Panc1 (cell line): ENCODE measurements at places on chromosomes 12 and 14.

DNA sequence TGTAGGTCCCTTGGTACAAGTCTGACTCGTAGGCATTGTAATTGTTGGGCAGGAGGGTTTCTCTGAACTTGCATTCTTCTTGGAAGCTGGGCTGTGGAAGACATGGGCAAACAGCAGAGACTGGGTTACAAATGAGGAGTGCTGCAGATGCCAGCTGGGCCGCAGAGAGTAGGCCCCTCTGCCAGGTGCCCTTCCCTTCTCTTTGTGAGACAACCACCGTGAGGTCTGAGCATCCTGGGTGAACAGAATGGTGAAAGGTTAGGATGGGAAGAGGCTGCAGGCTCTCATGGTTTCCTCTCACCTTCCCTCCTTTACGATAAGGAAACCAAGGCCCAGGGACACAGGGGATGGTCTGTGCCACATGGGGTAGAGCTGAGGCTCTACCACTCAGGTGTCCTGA lies 11.3 kb downstream of the FGF6 start:
- H3K4me3 ChIP-seq: no peak overlapping the region
- no peak overlapping the region for H3K27ac ChIP-seq
- H3K4me1 ChIP-seq: no peaks in the 10 kb centered on the region
- H3K27me3 ChIP-seq: no peaks in the 10 kb centered on the region
- H3K36me3 ChIP-seq: no peaks in the 10 kb centered on the region

GRCh38 chr14:52918486-52918885 lies 32.4 kb downstream of the FERMT2 start:
- no peak overlapping the region for H3K27ac ChIP-seq
- H3K27me3 ChIP-seq: no peaks in the 10 kb centered on the region
- peaks cover 18% of the 10 kb centered on the region for H3K4me1 ChIP-seq

DNA sequence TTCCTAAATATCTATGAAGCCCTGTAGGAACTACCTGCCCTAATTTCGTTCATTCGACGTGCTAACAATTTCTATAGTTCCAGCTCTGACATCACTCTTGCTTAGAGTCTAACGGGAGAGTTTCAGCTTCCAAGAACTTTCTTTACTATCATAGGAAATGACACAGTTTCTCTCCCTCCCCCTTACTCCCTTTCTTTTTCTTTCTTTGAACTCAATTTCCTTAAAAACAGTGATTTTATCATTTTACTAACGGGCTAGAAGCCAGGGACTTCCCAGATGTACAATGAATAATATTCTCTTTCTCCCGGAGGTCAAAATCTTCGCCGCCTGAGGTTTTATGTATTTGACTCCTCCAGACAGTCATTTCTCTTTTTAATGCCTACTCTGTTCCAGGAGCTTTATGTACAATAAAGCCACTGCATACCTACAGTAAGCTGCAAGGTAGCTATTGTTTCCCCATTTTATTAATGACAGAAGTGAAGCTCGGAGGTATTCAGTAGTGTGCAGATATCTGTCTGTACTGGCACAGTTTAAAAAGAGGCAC lies 15.7 kb downstream of the SMCO2 start:
- no peaks in the 10 kb centered on the region for H3K36me3 ChIP-seq
- no peaks in the 10 kb centered on the region for H3K27me3 ChIP-seq
- H3K4me1 ChIP-seq: peaks cover 9% of the 10 kb centered on the region
- no peak overlapping the region for H3K4me3 ChIP-seq
- peak overlapping the region; percentile 12 for H3K27ac ChIP-seq

DNA sequence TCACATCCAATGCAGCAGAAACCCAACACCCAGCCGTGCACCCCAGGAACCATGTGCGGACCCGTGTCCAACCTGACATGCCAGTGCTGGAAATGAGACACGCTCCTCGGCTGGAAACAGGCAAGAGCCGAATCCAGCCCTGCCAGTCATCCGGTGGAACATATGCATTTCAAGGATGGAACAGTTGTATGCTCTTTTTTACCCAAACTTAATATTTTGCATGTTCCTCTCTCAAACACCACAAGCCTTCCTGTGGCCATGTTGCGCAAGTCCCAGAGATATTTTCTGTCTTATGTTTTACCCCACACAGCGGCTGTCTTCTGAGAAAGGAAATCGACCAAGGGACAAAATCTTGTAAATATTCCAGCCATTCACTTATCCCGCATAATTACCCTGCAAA lies 196.9 kb downstream of the BCL11B start:
- H3K4me3 ChIP-seq: no peak overlapping the region
- no peaks in the 10 kb centered on the region for H3K4me1 ChIP-seq
- no peaks in the 10 kb centered on the region for H3K36me3 ChIP-seq
- no peak for DNase-seq

- no peak for DNase-seq
- H3K4me3 ChIP-seq: no peak overlapping the region
- no peaks in the 10 kb centered on the region for H3K27me3 ChIP-seq
- H3K36me3 ChIP-seq: no peaks in the 10 kb centered on the region
- peak overlapping the region; percentile 65 for H3K27ac ChIP-seq
Measured at GRCh38 chr12:116027551-116027821, 250.0 kb downstream of the MED13L start.
